ENCODE measurements at places on chromosomes 5 and 9.

- peak; percentile 64 for DNase-seq
Measured at GRCh38 chr9:133147412-133148198, 16.1 kb downstream of the GBGT1 start.

- peak; percentile 27 for DNase-seq
Measured at GRCh38 chr5:142551338-142552067, 134.4 kb downstream of the FGF1 start.

DNA sequence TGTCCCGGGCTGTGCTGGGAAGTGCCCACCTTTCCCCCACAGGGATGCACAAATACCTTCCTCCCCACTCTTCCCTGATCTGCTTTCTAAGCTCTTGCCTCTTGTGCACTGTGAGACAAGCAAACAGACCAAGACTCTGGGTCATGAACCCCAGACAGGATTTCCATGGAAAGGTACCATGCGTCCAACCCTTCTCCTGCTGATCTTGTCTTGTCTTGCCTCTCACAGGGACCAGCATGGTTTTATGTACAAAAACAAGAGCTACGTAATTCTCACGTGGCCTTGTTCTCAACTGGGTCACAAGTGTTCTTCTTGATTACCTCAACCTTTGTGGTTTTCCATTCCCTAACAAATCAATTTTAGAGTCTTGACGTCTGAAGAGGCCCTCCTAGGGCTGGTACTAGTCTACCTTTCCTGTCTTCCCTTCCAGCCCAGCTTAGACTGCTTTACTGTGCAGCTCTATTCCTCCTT, 176.5 kb upstream of the MAP3K1 start:
- DNase-seq, result no peak

DNA sequence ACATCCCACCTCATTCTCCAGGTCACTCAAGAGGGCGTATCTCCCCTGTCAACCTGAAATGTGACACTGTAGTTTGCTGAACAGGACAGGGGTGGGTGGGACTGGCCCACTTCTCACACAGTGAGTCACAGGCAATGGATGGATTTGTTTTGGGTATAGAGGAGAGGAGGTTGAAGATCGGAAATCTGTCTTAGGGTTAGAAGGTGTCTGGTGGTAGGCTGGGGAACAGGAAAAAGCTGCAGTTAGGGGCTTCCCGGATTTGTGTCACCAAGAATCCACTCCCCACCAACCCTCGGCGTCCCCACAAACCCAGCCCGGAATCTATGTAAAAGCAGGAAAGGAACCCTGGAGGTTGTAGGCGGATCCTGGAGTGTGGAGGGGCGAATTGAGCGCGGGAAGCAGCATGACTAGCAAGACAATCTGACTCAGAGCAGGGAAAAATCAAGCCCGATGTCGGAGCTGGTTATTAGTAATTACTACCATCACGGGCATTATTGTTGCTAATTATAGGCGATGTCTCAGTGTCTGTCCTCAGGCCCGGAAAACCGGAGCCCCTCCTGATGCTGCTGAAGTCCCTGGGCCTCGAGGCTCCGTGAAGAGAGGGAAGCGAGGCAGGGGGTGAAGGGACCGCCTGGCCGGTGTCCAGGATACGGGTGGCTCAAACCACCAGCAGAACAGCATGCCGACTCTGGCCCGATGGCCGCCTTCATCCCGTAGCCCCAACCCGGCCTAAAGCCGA, 1.7 kb upstream of the IRX1 start:
- no peak for DNase-seq

DNA sequence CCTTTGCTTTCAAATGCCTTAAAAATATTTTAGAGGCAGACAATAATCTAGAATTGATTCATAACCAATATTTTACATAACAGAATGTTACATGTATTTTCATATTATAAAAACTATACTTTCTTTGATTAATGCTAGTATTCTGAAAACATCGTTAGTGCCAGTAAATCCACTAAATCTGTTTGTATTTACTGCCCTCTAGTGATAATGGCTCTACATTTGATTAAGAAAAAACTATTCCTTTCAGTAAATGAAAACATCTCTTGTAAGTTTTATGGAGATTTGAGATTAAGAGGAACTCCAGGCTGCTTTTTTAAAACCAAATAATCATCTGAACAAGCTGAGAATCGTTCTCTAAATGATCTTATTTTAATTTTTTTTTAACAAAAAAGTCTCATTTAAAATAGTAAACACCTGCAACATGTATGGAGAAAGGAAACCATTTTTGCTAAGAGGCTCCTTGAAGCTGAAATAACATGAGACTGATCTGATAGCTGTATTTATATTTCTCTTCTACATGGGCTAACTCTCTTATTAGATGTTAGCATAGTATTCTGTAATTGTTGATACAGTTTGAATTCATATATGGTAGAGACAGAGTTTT, 424.7 kb downstream of the RAB3C start:
- DNase-seq, result no peak

DNA sequence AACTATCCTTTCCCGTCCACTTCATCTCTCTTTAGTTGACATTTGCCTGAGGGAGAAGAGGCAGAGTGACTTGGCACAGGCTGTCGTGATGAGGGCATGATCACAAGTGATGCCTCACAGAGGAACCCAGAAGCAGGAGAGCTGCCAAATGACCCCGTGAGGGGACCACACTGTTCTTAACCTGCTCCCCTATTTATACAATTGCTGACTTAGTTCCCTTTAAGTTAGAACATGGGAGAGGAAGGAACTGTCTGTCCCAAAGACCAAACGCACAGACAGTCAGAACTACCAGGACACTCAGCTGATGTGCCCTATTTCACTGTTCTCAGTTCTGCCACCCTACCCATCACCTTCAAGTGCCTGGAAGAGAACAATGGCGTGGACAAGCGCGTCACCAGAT, 73.7 kb downstream of the SLC1A3 start:
- DNase-seq, result no peak

GRCh38 chr9:83440641-83441040, 97.6 kb downstream of the FRMD3 start:
- DNase-seq, result no peak

DNA sequence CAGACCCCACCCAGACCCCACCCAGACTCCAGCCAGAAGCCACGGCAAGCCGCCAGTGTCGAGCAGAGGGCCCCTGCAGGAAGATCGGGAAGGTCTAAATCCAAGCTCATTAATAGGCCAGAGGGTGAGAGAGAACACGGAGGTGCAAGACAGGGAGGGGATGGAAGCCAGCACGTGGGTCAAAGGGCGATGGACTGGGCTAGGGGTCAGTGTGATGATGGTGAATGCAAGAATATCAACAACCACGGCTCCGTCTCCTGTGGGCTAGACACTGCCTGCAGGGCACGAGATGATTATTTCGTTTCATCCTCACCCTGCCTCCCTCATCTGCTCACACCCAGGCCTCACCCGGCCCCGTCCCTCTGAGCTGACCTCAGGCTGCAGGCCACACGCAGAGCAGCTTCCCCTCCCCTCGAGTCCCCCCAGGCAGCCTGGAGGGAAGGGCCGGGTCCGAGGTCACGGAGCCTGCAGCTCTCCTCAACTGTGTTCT, 122.0 kb downstream of the COL23A1 start:
- no peak for DNase-seq

GRCh38 chr9:89284076-89284475, 26.9 kb upstream of the CKS2 start:
- DNase-seq, result no peak

GRCh38 chr5:174608631-174609097, 115.7 kb upstream of the MSX2 start:
- DNase-seq, result no peak

- no peak for DNase-seq
Measured at GRCh38 chr5:72244862-72245371, 75.1 kb downstream of the MRPS27 start.

GRCh38 chr5:162189719-162190118, 122.1 kb downstream of the GABRG2 start:
- no peak for DNase-seq

DNA sequence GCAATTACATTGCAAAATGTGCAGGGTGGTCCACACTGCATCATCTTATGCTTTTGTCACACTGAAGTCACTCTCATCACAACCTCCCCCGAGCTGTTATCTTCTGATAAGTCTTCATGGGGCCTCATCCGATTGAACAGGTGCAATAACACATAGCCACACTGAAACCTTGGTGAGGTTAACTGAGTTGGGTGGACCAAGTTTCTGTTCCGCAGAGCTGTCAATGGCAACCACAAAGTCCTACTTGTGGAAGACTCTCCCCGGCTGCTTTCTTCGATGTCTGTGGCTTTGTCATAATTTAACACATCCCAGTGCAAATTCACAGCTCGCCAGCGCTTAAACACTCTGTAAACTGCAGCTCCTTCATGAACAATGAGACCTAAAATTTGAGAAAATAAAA, 112.2 kb downstream of the MARCHF11 start:
- no peak for DNase-seq

- no peak for DNase-seq
Measured at GRCh38 chr5:141958113-141958512, at the start of gene PCDH12. PCDH12 (minus strand) TSS chr5:141958202; CDS start chr5:141957851, 351 bp downstream.

GRCh38 chr9:27086818-27087680, 22.0 kb upstream of the TEK start:
- DNase-seq, result no peak

DNA sequence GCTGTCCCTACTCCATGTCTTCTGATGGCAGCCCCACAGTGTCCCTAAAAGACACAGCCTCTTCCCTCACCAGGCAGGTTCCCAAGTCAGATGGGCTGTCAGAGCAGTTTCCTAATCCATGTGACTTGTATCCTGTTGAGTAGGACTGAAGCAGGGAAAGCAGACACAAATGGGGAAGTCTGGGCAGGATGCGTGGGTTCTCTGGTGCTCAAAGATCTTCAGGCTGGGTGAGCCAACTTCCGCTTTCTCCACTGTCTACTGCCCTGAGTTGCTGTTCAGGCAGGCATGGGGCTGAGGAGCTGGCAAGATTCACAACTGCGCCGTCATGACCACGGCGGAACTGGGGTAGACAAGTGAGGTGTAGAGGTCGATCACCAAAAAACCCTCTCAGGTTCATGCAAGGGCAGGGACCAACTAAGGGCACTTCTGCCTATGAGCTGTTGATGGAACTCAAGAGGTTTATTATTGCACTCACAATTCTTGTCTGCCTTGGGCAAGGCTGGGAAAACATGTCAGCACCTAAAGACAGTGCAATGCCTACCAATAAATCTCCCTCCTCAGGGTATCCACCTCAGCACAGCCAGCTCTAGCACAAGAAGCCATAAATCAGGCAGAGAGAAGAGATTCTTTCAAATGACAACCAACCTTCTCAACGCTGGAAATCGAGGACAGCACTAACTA, 83.4 kb downstream of the RAPGEF1 start:
- DNase-seq, result no peak

GRCh38 chr5:113806250-113806649, 292.8 kb downstream of the YTHDC2 start:
- DNase-seq, result no peak

DNA sequence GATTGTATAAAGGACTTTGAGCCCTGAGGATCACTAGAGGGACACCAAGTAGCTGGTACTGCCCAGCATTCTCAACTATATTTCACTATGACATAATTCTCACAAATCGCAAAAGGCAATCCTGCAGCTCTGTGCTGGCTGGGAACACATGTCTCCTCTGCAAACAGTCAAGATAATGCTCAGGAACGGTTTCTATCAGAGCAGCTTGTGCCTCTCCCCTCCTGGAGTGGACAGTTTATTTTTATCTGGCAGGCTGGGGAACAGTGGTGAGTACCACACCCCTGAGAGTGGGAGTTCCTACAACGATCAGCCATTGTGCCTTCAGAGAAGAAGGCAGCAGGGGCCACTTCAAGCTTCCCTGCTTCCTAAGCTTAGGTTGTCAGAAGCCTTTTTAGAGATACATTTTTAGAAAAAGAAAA, 65.8 kb downstream of the ERAP1 start:
- no peak for DNase-seq

DNA sequence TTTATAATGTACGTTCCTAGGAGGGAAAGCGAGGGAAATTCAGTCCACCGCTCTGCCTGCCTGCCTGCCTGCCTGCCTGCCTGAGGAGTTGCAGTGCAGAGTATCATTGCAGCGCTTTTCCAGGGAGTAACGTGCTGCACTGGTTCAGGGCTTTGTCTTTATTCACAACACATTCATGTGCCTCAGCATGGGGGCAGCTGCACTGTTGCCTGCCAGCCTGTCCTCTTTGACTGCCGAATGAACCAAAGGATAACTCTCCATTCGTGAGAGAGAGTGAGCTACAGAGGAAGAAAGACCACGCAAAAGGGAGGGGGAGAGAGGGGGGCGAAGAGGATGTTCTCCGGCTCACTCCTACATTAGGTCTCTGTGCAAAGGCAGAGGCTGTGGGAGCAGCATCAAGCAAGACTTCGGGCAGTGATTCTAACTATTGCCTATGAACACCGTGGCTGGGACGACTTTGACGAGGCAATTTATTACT, 791.2 kb downstream of the MAT2B start:
- peak; percentile 35 for DNase-seq

GRCh38 chr5:134345996-134346395, 21.0 kb downstream of the CDKL3 start:
- DNase-seq, result no peak

- DNase-seq, result no peak
Measured at GRCh38 chr5:54719384-54720283, 202.1 kb downstream of the SNX18 start.

- DNase-seq, result no peak
Measured at GRCh38 chr5:83470526-83471404, 779 bp upstream of the VCAN start.

- DNase-seq, result no peak
Measured at GRCh38 chr9:129209580-129209979, 31.5 kb upstream of the IER5L start.

DNA sequence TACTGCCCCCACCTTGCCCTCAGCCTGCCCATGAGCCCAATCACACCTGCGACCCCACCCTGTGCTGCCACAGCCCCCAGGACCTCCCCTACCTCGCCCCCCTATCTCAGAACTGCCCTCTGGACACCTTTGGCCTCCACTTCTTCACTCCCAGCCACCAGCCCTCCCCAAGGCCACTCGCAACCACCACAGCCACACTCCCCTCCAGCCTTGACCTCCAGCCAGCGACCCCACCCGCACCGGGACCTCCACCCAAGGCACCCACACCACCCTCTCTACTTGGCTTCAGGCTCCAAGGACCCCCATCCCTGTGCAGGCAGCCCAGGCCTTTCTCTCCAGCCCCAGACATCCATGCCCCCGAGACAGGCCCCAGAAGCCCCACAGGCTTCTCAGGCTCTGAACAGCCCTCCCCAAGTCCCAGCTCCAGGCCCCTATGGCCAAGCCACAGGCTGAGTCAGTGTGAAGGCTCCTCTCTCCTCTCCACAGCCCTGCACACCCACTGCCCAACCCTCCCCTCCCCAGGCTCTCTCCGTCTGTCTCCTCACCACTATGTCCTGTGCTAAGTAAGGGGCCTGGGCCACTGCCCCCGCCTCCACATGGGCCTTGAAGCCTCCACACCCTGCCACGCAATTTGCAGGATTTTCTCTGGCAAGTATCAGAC, 2.0 kb downstream of the AK1 start:
- no peak for DNase-seq

DNA sequence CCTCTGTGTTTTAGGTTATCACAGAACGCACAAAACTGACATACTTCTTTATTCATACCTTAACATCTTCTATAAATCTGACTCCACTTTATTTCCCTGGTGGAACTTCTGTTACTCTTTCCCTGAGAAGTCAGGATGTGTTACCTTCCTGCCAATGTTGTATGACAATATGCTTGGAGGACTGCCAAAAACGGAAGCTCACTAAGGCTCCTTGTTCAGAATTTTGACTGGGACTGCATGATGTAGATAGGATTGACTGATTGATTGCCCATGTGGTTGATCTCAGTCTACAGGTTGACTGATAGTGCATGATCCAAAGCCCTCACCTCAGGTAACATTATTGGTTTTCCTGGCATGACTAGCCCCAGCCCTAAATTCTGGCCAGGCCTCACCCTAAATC, 319.4 kb downstream of the TLR4 start:
- no peak for DNase-seq

GRCh38 chr9:88835038-88835466, 156.2 kb upstream of the S1PR3 start:
- no peak for DNase-seq
